Brain (organoid and tissue), 16 donors: ENCODE measurements at places on chromosomes 11 and 22.

- DNase-seq = peak; percentile 31
Measured at GRCh38 chr11:130666781-130667251, 218.4 kb downstream of the ADAMTS15 start.

DNA sequence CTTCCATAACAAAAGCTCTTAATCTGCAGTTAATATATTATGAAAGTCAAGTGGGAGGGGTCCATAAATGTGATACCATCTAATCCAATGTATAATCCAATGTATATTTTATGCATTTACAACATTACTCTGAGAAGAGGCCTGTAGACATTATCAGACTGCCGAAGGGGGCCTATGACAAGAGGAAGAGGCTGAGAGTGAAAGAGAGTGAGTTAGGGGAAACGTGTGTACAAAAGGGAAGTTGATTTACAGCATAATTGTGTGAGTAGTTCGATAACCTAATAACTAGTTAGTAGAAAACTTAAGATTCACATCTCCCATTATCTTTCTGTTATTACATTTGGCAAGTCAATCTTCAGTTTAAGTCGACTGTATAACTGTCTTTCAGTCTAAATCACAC lies 86.6 kb downstream of the DDX10 start:
- no peak for DNase-seq

- peak; percentile 22 for DNase-seq
Measured at GRCh38 chr22:28799606-28800307, 612 bp downstream of the XBP1 start.

DNA sequence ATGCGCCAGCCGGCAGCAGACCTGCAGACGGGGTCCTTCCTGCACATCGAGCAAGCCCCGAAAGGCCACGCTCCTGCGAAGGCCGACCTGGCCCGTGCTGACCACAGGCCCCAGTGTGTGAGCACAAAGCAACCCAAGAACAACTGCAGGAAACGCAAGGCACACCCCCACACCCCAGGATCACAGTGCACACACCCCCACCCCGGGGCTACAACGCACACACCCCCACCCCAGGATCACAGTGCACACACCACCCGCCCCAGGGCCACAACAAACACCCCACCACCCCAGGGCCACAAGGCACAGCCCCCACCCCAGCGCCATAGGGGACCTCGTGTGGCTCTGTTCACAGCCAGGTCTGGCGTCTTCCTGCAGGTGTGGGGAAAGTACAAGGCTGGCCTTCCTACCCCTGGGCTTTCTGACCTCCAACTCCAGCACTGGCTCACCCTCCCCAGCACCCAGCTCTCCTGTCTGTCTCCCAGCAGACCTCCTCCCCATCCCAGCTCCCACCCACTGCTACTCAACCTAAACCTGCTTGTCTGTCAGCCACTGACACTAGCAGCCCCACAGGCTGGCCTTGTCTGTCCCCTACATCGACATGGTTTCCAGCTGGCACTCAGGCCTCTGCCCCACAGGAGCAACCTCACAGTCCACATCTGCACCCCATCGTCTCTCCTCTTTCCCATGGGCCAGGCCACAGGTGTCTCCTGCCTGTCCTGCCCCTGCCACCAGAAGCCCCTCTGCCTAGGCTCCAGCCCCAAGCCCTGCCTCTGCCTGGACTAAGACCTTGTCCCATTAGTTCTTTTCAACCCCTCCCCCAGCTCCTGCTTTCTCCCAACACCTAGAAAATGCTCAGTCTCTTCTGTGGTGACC lies 20.5 kb upstream of the EFCAB6 start:
- no peak for DNase-seq

- DNase-seq = peak; percentile 84
Measured at GRCh38 chr11:12862696-12863469, 146.2 kb upstream of the RASSF10 start.

GRCh38 chr11:64518928-64519327 lies 72.1 kb upstream of the SLC22A12 start:
- DNase-seq = no peak

- peak; percentile 13 for DNase-seq
Measured at GRCh38 chr11:47399860-47400767, 8.3 kb upstream of the SLC39A13 start.

- DNase-seq = peak; percentile 22
Measured at GRCh38 chr11:56624661-56625110, 10.0 kb upstream of the OR5M1 start.

DNA sequence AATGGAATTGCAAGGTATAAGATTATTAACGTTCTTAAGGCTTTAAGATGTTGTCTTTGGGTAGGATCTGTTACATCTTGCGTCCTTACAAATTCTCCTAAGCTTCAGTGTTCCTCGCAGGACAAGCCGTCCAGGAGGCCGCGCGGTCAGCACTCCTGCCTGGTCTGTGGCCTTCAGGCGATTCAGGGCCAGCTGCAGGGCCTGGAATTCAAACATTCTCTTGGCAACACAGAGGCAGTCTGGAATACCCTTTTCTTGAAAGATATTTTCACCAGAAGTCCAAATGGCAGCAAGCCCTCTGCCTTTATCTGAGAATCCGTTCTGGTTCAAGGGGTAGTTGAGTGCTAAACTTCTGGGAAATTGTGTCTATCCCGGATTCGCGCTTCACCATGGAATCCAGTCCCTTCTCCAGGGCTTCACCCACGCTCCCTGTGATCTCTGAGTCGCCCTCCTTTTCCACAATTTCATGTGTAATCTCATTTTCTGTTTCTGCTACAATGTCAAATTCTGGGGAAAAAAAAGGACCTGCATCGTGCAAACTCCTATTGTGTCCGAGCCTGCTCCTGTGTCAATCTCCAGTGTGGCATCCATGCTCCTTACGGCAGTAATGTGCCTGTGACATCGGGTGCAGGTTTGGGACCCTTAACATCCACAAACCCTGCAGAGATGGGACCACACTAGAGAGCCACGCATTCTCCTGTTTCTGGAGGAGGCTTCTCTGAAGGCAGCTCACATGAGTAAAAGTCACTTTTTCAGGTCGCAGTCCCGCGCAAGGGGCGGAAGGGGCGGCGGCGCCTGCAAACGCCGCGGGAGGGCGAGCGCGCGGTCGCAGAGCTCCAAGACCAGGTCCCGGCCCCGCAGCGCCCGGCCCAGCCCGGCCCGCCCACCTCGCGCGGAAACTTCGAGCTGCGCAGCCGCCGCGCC lies 25.4 kb upstream of the SORL1 start:
- peak; percentile 31 for DNase-seq

DNA sequence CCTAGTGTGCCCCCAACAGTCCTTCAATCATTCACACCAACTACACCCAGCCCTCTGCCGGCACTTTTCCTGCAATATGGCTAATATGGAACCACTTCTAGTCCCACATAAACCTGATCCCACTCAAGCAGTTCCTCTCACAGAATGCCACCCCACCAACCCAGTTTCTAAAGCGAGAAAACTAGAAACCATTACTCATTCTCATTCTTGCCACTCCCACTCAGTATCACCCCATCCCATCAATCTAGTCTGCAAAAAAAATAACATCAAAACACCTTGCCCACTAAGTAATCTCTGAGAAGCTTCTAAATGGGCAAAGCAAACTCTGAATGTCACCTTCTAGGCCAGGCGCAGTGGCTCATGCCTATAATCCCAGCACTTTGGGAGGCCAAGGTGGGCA lies 17.9 kb downstream of the NAP1L4 start:
- no peak for DNase-seq

- DNase-seq = peak; percentile 57
Measured at GRCh38 chr22:43230971-43231723, 44.2 kb upstream of the TTLL12 start.

DNA sequence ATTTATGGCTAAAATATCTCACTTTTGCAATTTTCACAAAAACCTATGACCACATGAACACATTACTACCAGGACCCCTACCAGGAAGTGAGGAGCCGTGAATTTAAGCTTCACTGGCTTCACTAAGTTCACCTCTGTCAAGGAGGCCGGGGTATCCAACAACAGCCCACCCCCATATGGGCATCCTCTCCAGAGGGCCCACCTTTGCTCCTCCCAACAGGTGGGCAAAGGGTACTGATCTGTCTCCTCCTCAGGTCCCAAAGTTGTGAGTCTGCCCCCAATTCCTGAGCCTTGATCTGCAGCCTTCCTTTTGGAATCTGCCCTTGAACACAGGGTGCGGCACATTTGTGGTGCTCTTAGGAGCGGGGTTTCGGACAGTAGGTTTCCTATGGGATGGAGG lies 66.9 kb downstream of the OTOG start:
- no peak for DNase-seq

GRCh38 chr22:38710351-38710750 lies 4.6 kb downstream of the GTPBP1 start:
- DNase-seq = no peak

DNA sequence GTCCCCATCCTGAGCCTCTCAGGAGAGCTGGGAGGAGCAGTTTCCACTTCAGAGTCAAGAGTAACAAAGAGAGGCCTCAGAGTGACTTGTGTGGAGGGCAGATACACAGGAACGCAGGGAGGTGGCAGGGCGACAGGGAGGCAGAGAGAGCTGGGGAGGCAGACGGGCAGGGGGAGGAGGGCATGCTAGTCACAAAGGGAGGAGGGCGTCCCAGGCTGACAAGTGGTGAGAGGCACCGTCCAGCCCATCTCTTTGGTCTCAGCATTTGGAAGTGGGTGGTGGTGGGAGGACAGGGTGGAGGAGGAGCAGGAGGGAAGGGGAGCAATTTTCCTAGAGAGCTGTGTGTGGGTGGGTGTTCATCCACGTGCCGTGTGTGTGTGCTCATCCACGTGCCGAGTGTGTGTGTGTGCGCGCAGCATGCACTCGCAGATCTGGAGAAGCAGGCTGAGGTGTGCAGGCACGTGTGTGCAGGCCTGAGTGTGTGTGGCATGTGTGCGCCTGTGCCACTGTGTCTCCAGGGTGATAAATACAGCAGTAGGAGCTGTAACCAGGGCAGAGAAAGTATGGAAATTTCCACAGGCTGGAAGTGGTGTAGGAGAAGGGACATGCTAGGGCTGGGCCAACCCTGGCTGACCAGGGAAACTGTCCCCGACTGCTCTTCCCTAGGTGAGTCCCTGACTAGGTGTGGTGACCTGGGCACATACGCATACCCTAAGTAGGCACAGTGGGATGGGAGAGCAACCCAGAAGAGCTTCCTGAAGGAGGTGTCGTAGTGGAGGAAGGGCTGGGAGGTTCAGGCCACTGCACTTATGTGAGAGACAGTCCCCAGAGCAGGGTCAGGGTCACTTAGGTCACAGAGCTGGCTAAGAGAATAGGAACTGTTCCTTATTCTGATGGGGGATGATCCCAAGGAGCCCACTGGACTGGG lies 7.3 kb upstream of the PDE2A start:
- DNase-seq = no peak

DNA sequence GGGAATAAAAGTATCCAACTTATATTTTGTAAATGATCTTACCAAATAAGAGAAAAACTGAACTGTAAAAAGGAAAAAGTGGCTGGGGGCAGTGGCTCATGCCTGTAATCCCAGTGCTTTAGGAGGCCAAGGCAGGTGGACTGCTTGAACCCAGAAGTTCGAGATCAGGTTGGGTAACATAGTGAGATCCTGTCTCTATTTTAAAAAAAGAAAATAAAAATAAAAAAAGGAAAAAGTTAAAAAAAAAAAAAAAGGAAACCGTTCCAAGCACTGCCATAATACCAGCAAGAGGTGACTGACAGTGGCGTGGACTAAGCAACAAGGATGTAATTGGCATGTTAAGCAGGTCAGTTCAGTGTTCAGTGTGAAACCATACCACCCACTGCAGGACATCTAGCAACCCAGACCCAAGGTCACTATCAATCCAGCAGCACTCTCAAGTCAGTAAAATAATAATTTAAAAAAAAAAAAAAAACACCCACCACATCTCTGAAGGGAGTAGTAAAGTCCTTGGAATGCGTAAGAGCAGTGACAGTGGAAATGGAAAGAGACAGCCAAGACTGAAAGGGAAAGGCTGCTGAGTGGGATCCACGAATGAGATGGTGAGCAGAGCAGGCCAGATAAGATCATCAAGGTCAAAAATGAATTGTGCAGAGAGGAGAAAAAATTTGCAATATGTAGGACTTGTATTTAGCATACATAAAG lies 43.6 kb downstream of the MAPK1 start:
- no peak for DNase-seq

DNA sequence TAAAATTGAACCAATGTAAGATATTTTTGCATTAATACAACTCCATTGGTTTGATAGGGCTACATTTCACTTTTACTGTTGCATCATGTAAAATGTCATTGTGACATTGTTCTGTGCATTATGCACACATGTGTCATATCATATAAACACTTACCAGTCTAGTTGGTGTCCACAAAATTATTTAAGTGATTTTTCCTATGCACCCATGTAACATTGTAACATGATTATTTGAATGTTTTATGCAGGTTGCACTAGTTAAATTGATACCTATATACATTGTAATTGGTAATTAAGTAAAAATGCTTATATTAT lies 9.6 kb upstream of the BIRC3 start:
- DNase-seq = no peak

- no peak for DNase-seq
Measured at GRCh38 chr11:80424012-80424695, 983.3 kb upstream of the TENM4 start.

DNA sequence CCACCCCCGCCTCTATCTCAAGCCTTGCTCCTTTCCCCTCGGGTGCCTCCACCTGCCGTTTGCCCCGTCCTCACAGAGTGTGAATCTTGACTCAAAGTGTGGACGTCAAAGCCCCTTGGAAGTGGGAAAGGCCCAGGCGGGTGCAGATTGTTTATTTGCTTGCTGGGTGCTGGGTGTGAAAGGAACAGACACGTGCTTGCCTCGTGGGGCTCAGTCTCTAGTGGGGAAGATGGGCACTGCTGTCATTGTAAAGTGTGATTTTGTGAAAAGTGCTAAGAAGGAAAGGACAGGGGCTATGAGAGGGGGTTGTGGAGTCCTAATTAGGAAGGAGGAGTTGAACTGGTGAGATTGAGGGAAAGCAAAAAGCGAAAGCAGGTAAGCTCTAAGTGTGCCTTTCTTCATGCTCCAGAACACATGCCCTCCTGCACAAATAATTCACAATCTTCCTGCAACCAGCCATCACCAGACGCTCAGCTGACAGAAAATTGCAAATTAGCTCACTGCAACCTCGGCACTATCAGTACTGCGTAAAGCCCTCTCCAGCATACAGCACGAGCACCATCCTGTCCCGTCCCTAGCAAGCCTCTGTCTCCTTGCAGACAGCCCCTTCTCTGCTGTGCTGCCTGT lies 9.7 kb upstream of the GCAT start:
- no peak for DNase-seq

DNA sequence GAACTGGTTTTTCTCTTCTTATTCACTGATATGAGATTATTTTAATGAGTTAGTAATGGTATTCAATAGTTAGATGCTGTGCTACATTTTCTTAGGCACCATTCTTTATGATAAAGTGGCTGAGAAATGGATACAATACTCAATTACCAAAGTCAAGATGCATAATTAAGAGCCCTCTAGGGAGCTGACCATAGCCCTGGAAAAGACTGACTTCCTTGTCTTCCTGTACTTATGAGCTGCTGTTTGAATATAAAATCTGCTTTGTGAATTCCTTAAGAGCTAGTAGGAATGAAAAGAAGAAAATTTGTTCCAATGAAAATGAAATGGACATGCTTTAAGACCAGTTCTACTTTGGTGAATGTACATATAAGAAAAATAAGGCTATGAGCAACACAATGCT lies 452.3 kb downstream of the KCNA4 start:
- DNase-seq = no peak

- DNase-seq = peak; percentile 54
Measured at GRCh38 chr22:31852691-31853421, 91.5 kb upstream of the YWHAH start.
